ENCODE measurements at places on chromosomes 6 and 20. TPM values are rescaled to one million over a fixed set of nuclear protein-coding genes. Genes with fewer than 3 reads are reported as not detected.

DNA sequence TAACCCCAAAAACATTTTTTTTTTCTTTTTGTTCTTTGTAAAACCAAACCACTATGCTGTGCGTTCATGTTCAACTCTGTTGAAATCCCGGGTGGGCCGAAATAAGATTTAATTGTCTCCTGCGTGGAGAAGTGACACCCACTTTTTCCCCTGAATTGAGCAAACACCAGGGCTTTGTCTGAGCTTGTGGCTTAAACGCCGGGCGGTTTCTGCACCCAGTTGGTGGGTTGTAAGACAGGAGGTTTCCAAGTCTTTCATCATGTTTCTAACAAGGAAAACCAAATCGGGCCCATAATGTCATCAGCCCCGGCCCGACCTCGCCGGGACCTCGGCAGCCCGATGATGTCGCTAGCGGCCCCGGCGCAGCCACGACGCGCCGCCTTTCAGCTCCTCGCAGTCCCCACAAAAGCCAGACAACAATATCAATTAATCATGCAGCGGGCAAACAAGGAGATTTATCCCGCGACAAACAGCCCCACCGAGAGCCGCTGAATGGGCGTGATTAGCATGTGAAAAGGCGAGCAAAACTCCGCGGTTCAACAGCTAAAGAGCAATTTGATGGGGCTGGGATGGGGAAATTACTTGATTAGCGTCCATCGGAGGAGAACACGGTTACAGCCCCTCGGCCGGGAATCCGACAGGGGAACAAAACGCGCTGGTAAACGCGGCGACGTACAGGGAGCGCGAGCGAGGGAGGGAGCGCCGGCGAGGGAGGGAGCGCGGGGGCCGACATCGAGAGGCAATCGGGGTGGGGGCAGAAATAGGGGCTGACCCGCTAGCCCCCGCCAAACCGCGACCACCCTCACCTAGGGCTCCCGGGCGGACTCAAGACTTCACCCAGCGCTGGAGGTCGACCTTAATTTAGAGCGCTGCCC, 5.3 kb downstream of the LINC00237 start:
- DNase-seq, result peak; percentile 43

DNA sequence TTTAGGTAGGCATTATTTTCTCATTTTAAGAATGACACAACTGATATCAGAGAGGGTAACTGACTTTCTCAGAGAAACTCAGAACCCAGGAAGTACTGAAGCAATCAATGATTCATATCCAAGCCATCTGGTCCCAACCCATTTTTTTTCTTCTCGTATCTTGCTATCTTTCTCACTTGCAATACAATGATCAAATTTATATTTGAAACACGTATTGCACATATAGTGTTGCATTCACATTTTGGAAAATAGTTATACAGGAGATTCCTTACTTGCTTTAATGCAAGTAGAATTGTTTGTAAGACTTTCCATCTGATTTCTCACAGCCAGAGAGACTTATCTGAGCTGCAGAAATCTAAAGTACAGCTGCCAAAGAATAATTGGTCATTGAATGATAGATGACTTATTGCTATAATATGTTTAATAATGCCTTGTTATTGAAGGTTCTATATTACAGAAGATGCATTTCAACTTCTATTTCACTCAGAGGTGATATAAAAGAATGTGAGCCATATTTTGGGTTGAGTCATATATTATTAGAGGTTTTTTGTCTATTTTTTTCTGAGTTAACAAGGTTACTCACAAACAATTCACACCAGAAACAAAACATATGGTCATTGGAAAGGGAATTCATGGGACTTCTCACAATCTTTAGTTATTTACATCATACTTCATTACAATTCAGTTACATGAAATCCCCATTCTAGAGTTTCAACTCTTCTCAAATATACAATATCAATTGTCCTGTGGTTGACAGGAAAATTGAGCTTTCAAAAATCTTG, 337.5 kb upstream of the CITED2 start:
- no peak for DNase-seq

GRCh38 chr20:5833309-5833941, 83.2 kb downstream of the SHLD1 start:
- DNase-seq, result no peak

- DNase-seq, result no peak
Observed at GRCh38 chr20:2519115-2519809, 10.5 kb upstream of the ZNF343 start.

DNA sequence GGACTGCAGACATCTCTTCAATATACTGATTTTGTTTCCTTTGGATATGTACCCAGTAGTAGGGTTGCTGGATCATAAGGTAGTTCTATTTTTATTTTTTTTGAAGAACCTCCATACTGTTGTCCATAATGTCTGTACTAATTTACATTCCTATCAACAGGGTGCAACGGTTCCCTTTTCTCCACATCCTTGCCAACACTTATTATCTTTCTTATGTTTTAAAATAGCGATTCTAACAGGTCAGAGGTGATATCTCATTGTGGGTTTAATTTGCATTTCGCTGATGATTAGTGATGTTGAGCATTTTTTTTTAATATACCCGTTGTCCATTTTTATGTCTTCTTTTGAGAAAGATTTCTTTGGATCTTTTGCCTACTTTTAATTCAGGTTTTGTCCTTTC, 2.0 kb upstream of the TP53RK start:
- no peak for DNase-seq

DNA sequence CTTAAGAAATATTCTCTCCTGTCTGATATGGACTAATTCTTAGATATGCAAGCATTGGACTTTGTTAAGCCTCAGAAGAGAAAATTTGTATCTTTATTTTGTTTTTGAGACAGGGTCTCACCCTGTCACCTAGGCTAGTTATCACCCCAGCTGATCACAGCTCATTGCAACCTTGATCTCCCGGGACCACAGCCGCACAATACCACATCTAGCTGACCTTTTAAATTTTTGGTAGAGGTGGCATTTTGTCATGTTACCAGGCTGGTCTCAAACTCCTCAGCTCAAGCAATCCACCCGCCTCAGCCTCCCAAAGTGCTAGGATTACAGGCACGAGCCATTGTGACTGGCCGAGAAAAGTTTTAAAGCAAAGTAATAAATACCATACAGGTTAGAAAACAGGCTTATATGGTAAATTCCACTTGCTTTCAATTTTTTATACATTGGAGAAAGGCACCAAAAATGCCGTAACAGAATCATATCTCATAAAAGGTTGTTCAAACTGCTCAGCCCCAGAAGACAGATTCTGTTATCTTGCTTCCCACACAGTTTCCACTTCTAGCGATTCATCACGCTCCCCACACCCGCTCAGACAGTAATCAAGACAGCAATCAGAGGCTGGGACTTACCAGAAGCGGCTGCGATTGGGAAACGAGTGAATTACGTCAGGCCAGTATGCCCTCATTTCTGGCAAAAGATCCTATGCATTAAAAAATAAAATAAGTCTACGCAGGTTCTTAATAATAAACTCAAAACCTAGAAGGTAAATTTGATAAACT, 13.8 kb downstream of the RNASET2 start:
- peak; percentile 55 for DNase-seq

- no peak for DNase-seq
Observed at GRCh38 chr6:165266621-165267020, 42.8 kb downstream of the C6orf118 start.

DNA sequence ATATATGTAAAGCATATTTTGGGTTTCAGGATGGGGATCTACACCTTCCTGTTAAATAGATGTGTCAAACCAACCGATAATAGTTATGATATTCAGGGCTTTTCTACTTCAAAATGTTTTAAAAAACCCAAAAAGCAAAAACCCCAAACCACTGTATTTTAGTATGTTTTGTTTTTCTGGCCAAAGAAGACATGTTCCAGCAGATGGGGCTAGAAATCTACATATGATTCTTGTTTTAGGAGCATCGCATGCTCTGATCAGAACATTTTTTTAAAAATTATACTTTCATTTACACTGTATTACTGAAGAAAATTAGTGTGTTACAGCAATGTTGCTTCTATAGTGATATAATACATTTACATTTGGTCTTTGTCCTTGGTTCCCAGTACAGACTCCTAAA, 11.0 kb downstream of the RMND1 start:
- DNase-seq, result no peak

GRCh38 chr20:13648291-13649228, 9.8 kb upstream of the TASP1 start:
- no peak for DNase-seq

GRCh38 chr6:48826152-48826515, 636.9 kb downstream of the MMUT start:
- no peak for DNase-seq

GRCh38 chr6:112636650-112637262, 289.6 kb downstream of the RFPL4B start:
- no peak for DNase-seq

GRCh38 chr20:1833728-1834726, 61.2 kb upstream of the SIRPA start:
- no peak for DNase-seq

GRCh38 chr6:146090474-146090873, 61.6 kb downstream of the GRM1 start:
- DNase-seq, result no peak

- no peak for DNase-seq
Observed at GRCh38 chr20:33927724-33928123, 66.0 kb upstream of the RALY start.

DNA sequence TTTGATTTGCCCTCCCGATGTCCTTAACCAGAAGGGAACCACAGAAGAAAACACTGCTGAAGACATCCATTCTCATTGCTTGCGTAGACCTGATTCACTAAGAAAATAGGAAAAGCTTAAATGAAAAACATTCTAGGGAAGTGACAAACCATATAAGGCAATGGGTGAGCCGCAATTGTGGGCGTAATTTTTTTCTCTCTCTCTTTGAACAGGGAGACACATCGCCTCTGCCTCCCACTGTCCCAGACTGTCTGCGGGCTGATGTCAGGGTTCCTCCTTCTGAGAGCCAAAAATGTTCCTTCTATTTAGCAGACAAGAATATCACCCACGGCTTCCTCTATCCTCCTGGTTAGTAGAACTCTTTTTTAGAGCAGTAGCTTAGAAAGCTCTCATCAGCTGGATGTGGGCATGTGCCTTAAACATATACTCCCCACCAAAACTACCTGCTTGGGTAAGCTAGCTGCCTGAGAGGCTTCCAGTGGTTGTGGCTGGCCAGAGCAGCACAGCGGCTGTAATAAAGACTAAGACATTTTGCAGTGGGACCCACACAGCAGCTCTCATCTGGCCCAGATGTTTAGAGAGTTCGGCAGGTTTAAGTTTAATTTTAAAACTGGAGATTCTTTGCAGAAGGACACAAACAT, 22.7 kb upstream of the CTAGE9 start:
- DNase-seq, result no peak

DNA sequence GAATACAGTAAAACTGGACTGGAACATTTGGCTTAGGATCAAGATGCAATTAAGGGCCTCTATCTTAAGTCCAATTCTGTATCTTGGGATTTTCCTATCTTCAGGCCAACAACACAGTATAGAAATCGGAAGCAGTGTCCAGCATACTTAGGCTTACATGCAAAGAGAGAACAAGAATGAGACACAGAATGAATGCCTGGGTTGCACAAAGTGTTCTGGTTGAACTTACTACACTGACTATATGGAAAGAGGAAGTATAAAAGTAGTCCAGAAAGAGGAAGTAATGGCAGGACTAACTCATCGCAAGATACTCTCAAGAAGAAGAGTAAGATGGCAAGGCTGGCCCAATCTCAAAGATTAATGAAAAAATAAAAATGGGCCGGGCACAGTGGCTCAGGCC, 87.6 kb downstream of the BTBD9 start:
- no peak for DNase-seq

DNA sequence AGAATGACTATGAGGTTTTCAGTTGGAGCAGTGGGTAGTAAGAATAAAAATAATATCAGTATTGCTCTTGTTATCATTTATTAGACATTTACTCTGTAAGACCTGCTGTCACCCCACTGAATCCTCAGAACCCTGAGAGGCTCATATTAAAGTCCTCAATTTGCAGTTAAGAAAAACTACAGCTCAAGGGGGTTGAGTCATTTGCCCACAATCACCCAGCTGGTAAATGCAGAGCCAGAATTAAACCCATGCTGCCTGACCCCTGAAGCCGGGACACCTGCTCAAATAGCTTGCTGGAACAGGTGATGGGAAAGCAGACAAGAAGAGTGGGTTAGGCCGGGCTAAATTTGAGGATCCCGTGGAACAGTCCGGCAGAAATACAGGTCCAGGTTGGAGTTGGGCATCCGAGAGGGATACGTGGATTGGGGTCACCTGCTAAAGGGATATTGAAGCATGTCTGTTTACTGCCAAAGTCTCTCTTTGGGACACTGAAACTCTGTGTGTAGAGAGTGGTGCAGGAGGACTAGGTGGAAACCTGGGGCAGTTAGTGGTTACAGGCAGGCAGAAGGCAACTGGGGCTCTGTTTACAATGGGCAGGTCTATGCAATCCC, 344.1 kb downstream of the CDC5L start:
- DNase-seq, result no peak

DNA sequence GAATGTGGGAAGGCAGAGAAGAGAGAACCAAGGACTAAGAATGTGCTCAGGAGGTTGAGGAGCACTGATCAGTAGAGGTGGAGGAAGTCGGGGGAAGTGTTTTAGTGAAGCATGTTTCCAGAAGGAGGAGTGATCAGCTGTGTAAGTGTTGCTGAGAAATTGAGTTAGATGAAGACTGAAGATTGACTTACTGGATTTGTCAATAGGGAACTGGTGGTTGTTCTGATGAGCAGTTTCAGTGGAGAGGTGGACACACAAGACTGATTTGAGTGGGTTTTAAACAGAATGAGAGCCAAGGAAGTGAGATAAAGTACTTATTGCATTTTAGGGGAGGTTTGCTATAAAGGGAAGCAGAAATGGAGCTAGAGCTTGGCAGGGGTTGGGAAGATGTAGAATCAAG, 182.6 kb downstream of the CDKAL1 start:
- no peak for DNase-seq

DNA sequence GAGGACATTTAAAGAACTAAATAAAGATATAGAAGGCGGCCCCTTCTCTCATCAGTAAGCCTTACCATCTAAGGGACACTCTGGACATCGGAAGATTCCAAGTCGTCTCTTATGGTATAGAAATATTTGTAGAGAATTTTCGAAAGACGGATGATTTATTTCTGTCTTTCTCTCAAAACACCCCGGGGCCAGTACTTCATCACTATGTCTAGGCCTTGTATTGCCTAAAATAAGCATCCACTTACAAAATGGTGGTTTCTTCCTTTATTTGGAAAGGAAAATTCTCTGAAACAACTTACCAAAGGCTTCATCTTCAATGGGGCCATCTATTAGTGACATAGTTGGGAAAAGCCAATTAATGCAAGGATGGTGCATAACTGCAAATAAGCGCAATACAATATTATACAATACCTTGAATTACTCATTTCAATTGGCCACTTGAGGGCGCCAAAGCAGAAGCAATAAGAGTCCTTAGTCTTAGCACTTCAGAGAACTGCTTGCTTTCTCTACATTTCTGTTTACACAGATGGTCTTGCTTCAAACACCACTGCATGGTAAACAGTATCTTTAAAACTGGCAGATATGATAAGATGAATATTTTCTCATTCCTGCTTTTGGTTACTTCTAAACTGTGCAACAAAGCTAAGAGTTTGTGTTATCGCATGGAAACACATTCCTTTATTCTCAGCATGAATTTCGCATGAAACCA, 113.2 kb downstream of the VIP start:
- peak; percentile 64 for DNase-seq

- DNase-seq, result no peak
Observed at GRCh38 chr20:19774135-19774933, 16.3 kb downstream of the RIN2 start.

The SRXN1 gene
- total RNA-seq, result 16.9 TPM

The SPAG4 gene
- total RNA-seq, result 6.5 TPM

The RAET1L gene
- total RNA-seq, result not detected

The FAM83C gene
- total RNA-seq, result not detected

The DOK5 gene
- total RNA-seq, result not detected

The HSPA12B gene
- not detected for total RNA-seq

The DEFB124 gene
- total RNA-seq, result not detected

The PPP1R10 gene
- 103 TPM for total RNA-seq

The TCF19 gene
- total RNA-seq, result 78.9 TPM

Data from activated CD4-positive, alpha-beta memory T cell treated with anti-CD3 and anti-CD28 coated beads, Interleukin-2, amount 10 ng/mL, durations not matched to agents 7 days and 5 days (primary cell).